ENCODE measurements at places on chromosomes 12 and 14.

GRCh38 chr12:49673446-49674317 lies 33.5 kb downstream of the FMNL3 start:
- no peak for DNase-seq

DNA sequence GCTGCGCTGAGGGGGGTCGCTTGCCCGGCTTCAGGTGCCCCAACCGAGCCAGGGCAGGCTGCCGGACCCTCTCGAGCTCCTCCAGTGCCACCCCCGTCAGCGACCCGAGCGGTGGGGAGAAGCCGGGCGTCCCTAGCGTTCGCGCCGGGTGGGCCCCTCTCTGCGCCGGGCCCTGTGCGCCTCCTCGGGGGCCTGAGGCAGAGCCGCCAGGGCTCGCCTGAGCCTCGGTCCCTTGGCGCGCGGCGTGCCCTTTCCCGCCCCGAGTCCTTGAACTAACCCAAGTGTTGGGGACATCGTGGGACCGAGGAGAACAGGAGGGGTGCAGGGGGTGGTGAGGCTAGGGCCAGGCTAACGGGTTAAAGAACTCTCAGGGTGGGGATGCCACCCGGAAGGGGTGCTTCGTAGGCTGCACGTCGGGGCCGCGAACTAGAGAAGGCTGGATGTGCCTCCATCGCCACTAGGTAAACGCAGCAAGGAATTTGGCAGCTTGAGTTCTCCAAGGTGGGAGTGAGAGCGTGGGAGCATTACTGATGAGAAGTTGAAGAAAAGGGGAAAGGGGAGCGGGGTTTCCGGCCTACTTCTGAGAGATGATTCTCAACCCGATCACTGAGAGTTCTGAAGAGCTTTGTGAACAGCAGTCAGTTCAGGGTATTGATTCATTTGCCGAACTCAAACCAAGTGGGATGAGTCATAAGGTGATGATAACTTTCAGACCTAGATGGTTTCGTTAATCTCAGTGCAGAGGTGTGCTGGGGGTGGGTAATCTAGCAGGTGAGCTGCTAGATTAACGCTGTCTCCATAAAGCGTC lies 618 bp downstream of the RNF34 start:
- DNase-seq: peak; percentile 74

GRCh38 chr12:11040162-11040561 lies 9.0 kb upstream of the TAS2R31 start:
- no peak for DNase-seq

DNA sequence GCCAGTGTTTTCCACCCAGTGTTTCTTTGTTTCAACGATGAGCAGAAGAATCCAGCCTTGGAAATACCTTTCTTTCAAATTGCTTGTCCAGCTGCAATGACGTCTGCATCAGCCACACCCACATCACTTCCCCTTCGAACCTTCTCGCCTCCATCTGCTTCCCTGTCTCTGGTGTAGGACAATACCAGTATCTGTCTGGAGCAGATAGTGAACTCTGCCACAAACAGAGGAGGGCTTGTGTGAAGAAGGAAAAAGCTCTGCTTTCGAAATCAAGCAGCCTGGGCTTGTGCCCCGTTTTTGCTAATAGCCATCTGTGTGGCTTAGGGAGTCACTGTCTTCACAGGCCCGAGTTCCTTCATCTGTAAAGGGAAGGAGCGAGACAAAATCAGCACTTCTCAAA lies 415.4 kb downstream of the ZFP36L1 start:
- DNase-seq: no peak

DNA sequence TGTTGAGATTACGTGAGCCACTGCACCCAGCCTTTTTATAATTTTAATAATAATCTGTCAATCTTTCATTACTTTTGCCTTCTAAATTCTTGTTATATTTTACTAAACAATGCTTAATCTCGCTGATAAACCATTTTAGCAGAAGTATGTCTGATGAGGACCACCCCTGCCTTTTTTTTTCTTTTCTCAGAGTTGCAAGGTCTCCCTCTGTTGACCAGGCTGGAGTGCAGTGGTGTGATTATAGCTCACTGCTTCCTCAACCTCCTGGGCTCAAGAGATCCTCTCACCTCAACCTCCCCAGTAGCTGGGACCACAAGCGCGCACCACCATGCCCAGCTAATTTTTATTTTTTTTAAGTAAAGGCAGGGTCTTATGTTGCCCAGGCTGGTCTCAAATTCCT lies 118.6 kb upstream of the DNM1L start:
- DNase-seq: no peak
